ENCODE measurements at places on chromosomes 12 and 14. TPM values are rescaled to one million over a fixed set of nuclear protein-coding genes. Genes with fewer than 3 reads are reported as not detected.

Gene NANOG
- total RNA-seq: not detected

Gene RNASE1
- total RNA-seq: 0.12 TPM

Gene LRRK2
- 1.7 TPM for total RNA-seq

Gene GDF3
- not detected for total RNA-seq

Gene COX6A1
- total RNA-seq: 874 TPM

Gene DHRS2
- 6.3 TPM for total RNA-seq

Gene SALL2
- total RNA-seq: 0.69 TPM

Gene TMTC1
- total RNA-seq: 0.03 TPM

Gene ACRBP
- not detected for total RNA-seq

Gene DBX2
- total RNA-seq: not detected

Gene GPR84
- 0.11 TPM for total RNA-seq

Gene C12orf54
- total RNA-seq: not detected

Gene SERPINA9
- total RNA-seq: not detected

Gene AKAP6
- 0.61 TPM for total RNA-seq

Gene CYP46A1
- 0.09 TPM for total RNA-seq

Gene CLBA1
- 17.8 TPM for total RNA-seq

Gene GZMB
- total RNA-seq: not detected

Gene ANG
- total RNA-seq: 11.3 TPM

Gene SIX6
- not detected for total RNA-seq

Gene HCAR2
- not detected for total RNA-seq

Gene ACOT6
- total RNA-seq: not detected

Gene LTB4R2
- 3.5 TPM for total RNA-seq

Gene TAS2R14
- total RNA-seq: 0.68 TPM

Gene MRPL51
- total RNA-seq: 322 TPM

Gene KRT72
- not detected for total RNA-seq

Gene SMCO2
- total RNA-seq: not detected

Gene TEX22
- total RNA-seq: 0.36 TPM

Gene LRP1-AS
- not detected for total RNA-seq

Gene TBX3
- 53.3 TPM for total RNA-seq

Gene PLA2G1B
- total RNA-seq: not detected

Gene ZNF385A
- total RNA-seq: 21.7 TPM

Gene LBHD2
- not detected for total RNA-seq

Gene ESYT1
- total RNA-seq: 63.6 TPM

Gene ALDH1L2
- total RNA-seq: 2.4 TPM
